Right forelimb (tissue), 1 donor: ENCODE measurements at places on chromosomes 5 and 9.
A peak's percentile ranks its signal among the peaks of the same experiment; 100 is the strongest.

- no peak for DNase-seq
Measured at GRCh38 chr5:122532035-122532434, 220.0 kb downstream of the SNCAIP start.

DNA sequence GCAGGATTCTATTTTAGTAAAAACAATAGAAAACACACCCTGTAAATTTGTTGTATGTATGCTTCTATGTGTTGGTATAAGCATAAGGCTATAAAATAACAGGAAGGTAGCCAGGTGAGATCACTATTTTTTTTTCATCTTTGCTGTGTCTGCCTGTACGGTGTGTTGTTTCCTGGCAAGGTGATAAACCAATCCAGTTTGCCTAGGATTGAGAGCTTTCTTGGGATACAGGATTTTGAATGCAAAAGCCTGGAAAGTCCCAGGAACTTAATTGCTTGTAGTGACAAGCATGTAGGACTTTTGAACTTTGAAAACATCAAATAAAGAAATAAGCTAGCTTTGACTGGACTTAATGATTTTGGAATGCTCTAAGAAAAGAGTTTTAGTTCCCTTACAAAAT, 83.3 kb upstream of the RORB start:
- DNase-seq, result no peak

GRCh38 chr9:109496841-109497225, 1.3 kb downstream of the PTPN3 start:
- no peak for DNase-seq

- no peak for DNase-seq
Measured at GRCh38 chr9:92970467-92970923, 23.2 kb downstream of the FGD3 start.

- DNase-seq, result no peak
Measured at GRCh38 chr9:115328677-115329076, 210.7 kb upstream of the TNC start.

DNA sequence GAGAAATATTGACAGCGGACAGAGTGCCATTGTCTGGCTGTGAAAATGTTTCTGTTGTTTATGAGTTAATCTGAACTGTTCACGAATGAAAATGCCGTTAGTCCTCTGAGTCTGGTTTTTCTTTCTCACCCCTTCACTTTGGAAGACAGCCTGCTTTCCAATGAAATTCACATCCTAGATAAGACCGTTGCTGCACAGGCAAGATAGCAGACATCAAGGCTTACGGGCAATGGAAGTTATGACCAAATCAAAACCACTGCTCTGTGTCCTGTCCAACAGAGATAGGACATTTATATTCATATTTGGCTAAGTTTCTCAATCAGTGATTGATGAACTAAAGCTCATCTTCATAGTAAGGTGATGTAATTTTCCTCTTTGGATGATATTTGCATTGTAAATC, 180.0 kb upstream of the DMAC1 start:
- no peak for DNase-seq

GRCh38 chr5:100800562-100800961, 102.5 kb downstream of the ST8SIA4 start:
- no peak for DNase-seq

GRCh38 chr9:94920420-94921091, 194.1 kb downstream of the AOPEP start:
- no peak for DNase-seq

DNA sequence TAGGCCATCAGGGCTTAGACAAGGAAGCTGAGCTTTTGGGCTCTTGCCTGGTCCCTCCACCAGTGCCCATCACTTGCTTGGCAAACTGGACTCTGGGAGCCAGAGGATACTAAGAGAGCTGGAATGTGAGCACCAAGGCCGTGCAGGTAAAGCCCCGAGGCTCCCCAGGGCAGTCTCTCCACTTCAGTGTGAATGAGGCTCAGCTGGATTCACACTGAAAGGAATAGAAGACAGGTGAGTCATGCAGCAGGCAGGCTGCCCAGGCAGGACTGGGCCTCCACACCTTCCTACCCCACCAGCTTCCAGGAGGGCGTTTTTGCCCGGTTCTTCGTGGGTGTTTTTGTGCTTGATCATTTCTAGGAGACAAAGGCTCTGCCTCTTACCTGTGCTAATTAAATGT, 7.3 kb upstream of the CTSV start:
- DNase-seq, result no peak

DNA sequence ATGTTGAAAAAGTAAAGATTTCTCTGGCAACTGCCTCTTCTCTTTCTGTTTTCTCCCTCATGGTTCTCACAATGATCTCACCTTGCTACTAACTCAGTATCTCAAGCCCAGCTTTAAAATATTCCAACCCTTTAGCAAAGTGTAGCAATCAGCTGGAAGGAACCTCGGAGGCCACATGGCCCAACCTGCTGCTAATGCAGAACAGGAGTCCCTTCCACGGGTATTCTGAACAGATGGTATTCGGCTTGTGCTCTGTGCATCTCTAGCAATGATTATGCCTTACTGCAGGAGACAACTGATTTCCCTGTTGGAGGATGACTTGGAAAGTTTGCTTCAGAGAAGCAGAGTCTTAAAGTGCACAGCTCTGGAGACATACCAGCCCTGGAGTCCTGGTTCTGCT, 151.8 kb upstream of the PPP1R2B start:
- no peak for DNase-seq

DNA sequence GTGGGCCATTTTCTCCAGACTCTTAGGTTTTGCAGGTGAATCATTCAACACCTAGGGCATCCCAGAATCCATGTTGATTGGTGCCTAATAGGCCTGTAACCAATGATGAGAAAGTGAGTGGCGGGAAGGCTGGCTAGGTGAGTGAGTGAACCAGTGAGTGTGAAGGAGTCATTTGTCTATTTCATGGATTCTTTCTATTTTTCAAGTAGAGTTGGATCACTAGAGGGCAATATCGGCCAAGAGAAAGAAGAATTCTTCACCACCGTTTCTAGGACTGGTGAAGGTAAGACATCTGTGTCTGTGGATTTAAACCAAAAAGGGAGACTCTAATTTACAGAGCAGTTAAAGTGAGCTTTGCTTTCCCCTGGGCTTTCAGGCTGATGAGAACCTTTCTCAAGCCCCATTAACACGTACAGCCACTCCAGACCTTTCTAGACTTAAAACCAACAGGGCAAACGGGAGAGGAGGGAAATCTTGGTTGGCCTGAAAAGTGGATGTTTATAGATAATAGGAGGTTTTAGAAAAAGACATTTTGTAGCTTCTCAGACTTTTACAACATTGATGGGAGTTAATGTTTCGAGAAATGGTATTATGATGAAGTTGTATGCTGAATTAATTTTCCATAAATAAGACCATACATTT, 114.3 kb upstream of the IL12B start:
- peak; percentile 42 for DNase-seq

DNA sequence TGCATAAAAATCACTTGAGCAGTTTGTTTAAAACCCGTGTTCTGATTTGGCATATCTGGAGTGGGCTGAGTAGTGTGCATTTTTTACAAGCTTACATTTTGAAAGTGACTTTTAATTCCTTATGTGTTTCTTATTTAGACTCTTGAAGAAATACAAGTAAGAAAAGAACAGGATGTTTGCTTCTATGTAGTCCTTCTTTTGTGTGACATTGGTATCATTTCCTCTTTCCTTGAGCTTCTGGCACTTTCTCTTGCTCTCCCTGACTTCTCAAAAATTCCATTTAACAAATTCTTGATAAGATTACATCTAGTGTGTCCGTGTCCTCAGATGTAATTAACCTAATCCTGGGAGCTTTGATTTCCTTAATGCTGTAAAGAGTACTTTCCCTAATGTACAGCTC, 12.5 kb downstream of the GARNL3 start:
- DNase-seq, result no peak

GRCh38 chr5:159451197-159452052, 121.1 kb upstream of the IL12B start:
- peak; percentile 23 for DNase-seq
